ENCODE measurements at places on chromosomes 5 and 9.
A peak's percentile ranks its signal among the peaks of the same experiment; 100 is the strongest.

GRCh38 chr9:86352440-86353077 is 1.7 kb downstream of the TUT7 start:
- peak overlapping the region; percentile 63 for H3K27ac ChIP-seq
- H3K36me3 ChIP-seq: peaks cover 13% of the 10 kb centered on the region
- DNase-seq: no peak
- no peaks in the 10 kb centered on the region for H3K27me3 ChIP-seq

- DNase-seq: no peak
- H3K4me1 ChIP-seq: no peaks in the 10 kb centered on the region
- H3K36me3 ChIP-seq: no peaks in the 10 kb centered on the region
- H3K4me3 ChIP-seq: no peak overlapping the region
- no peak overlapping the region for H3K27ac ChIP-seq
- H3K27me3 ChIP-seq: no peaks in the 10 kb centered on the region
These were observed 30.3 kb upstream of the DENND4C start for GRCh38 chr9:19200229-19200628.

- no peak for DNase-seq
- H3K36me3 ChIP-seq: no peaks in the 10 kb centered on the region
- H3K27ac ChIP-seq: no peak overlapping the region
- H3K27me3 ChIP-seq: peaks cover 7% of the 10 kb centered on the region
These were observed 986.4 kb upstream of the CDH18 start for GRCh38 chr5:20974426-20974825.

DNA sequence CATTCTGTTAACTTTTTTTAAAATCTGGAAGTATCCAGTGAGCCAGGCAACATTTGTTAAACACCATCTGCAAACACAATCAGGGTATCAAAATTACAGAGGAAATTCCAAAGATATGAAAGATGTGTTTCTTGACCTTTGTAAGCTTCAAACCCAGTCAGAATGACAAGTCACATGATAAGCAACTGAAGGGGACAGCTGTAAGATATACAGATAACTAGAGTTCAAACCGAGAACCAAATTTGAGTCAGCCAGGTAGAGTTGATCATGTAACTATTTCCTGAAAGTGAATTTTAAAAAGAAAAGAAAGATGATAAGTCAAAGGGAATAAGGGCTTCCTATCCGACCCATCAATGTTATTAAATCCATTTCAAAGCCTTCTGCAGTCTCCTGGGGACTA is 196.2 kb downstream of the DEPDC1B start:
- DNase-seq: no peak
- no peaks in the 10 kb centered on the region for H3K36me3 ChIP-seq
- no peaks in the 10 kb centered on the region for H3K27me3 ChIP-seq
- no peak overlapping the region for H3K4me3 ChIP-seq
- peaks cover 56% of the 10 kb centered on the region for H3K4me1 ChIP-seq

GRCh38 chr5:67510204-67510603 is 313.6 kb upstream of the CD180 start:
- no peak overlapping the region for H3K4me3 ChIP-seq
- no peaks in the 10 kb centered on the region for H3K4me1 ChIP-seq
- H3K27me3 ChIP-seq: no peaks in the 10 kb centered on the region
- no peak overlapping the region for H3K27ac ChIP-seq
- H3K36me3 ChIP-seq: no peaks in the 10 kb centered on the region
- DNase-seq: no peak

- no peaks in the 10 kb centered on the region for H3K27me3 ChIP-seq
- H3K36me3 ChIP-seq: peaks cover 15% of the 10 kb centered on the region
- H3K4me3 ChIP-seq: no peak overlapping the region
- no peak overlapping the region for H3K27ac ChIP-seq
These were observed 6.9 kb downstream of the ADAM19 start for GRCh38 chr5:157568720-157569119.

- H3K27me3 ChIP-seq: no peaks in the 10 kb centered on the region
- no peak overlapping the region for H3K4me3 ChIP-seq
- H3K27ac ChIP-seq: no peak overlapping the region
These were observed 681.8 kb downstream of the SEMA5A start for GRCh38 chr5:8864053-8864452.

DNA sequence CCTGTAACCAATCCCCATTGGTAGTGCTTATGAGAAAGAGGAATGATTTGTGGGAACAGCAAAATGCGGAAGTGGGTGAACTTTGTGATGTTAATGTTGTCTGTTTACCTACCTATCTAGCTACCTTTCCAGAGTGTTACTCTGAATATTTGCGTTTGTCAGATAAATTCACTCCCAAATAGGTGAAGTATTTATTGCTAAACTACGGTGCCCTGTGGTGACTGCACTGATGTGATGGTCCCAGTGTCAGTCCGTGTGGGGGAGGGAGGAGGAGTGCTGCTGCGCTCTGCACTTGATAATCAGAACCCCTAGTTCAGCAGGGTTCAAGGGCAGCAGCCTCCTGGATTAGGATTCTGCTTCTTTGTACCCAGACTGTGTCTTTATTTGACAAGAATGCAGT is 55.3 kb downstream of the TJP2 start:
- no peak overlapping the region for H3K27ac ChIP-seq
- no peaks in the 10 kb centered on the region for H3K4me1 ChIP-seq
- H3K36me3 ChIP-seq: peaks cover 25% of the 10 kb centered on the region
- no peaks in the 10 kb centered on the region for H3K27me3 ChIP-seq
- no peak overlapping the region for H3K4me3 ChIP-seq

DNA sequence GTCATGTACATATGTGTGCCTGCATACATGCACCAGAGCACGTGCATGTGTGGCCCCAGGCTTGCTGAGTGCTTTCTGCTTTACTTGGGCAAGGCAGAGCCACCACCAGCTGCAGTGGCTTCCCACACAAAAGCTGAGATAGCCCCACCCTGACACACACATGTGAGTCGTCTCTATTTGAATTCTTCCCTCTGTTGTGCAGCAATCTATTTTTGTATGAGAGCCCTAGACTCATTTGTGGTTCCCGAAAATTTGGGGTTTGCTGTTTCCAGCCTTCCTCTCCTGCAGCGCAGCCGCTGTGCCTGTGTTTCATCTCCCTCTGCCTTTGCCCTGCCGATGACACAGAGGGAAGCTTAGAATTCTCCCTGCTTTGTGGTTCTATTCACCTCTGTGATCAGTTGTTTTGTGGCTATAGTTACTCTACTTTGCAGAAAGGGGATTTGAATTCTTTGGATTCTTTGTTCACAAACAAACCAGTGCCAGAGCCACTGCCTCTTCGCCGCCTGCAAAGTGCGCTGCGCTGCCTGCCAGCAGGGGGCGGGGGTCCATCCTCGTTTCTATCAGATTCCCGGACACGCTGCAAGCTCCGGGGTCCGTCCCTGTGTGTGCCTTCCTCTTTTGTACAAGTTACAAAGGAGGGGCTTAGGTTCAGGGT is 95.8 kb upstream of the DAP start:
- peak overlapping the region; percentile 37 for H3K27ac ChIP-seq
- H3K36me3 ChIP-seq: no peaks in the 10 kb centered on the region
- peak overlapping the region; percentile 10 for H3K4me3 ChIP-seq

DNA sequence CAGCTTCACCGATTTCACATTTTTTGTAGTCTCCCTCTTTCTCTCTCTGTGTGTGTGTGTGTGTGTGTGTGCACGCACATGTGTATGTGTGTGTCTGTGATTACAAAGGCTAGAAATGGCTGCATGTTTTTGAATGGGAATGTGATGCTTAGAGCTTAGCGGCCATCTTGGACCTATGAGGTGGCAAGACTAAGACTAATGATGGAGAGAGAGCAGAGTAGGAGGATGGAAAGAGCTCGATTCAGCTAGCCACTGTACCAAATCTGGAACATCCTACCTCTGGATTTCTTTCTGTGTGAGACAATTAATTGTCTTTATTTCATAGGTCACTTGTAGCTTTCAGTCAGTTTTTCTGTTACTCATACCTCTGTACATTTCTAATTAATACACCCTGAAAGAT is 205.1 kb downstream of the PCSK1 start:
- H3K4me3 ChIP-seq: no peak overlapping the region
- peak overlapping the region; percentile 97 for H3K27ac ChIP-seq
- H3K27me3 ChIP-seq: no peaks in the 10 kb centered on the region
- no peak for DNase-seq

DNA sequence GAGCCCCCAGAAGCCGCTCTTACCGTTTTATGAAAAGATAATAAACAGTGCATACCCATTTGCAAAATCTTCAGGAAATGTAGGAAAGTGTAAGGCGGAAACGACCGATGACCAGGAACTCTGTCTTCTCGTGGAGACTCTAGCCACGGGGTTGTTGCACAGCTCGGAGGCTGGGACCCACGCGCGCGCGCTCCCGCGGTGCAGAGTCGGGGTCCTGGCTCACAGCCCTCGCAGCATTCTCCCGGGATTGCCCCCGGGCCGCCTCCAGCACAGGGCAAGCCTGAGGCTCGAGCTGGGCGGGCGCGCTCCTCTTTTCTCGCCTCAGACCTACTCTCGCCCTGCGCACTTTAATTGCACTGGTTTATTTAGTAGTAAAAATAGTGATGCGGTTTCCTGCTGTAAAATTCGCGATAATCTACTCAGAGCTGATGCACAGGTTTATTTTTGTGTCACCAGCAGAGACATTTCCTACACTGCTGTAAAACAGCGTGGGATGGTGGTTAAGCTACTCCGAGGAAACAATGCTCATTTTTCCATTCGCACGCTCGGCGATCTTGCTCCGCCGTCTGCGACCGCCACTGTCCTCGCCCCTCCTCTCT is 15.5 kb downstream of the TRIM7 start:
- H3K4me3 ChIP-seq: peak overlapping the region; percentile 93
- H3K36me3 ChIP-seq: no peaks in the 10 kb centered on the region
- no peaks in the 10 kb centered on the region for H3K27me3 ChIP-seq
- no peak for DNase-seq
- peaks cover 28% of the 10 kb centered on the region for H3K4me1 ChIP-seq

- H3K4me3 ChIP-seq: no peak overlapping the region
- no peaks in the 10 kb centered on the region for H3K36me3 ChIP-seq
- DNase-seq: no peak
- no peak overlapping the region for H3K27ac ChIP-seq
- no peaks in the 10 kb centered on the region for H3K27me3 ChIP-seq
These were observed 68.8 kb upstream of the ICE1 start for GRCh38 chr5:5353681-5354080.

DNA sequence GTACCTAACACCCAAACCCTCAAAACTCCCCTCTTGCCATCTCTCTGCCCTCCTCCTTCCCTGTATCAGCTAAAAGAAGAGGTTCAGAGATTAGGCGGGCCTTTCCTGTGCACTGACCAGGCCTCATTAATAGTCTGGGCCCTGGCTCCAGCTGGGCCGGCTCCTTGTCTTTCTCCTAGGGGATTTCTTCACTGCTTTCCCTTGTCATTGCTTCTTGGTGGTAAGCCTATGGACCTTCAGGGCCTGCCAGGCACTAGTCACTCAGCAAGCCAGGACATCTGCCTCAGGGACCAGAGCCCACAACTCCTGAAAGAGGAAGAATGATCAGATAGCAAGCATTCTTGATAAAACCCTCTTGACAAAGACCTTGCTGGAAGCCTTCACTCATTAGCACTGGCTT is 50.9 kb downstream of the MRRF start:
- no peaks in the 10 kb centered on the region for H3K27me3 ChIP-seq
- H3K4me1 ChIP-seq: no peaks in the 10 kb centered on the region
- H3K4me3 ChIP-seq: no peak overlapping the region
- peaks cover 18% of the 10 kb centered on the region for H3K36me3 ChIP-seq
- H3K27ac ChIP-seq: no peak overlapping the region
- no peak for DNase-seq

- peaks cover 20% of the 10 kb centered on the region for H3K36me3 ChIP-seq
- H3K4me3 ChIP-seq: no peak overlapping the region
- no peak for DNase-seq
- H3K27ac ChIP-seq: no peak overlapping the region
These were observed 129.0 kb upstream of the ALDH1B1 start for GRCh38 chr9:38263532-38263931.

- no peak overlapping the region for H3K27ac ChIP-seq
- H3K36me3 ChIP-seq: peaks cover 2% of the 10 kb centered on the region
- peaks cover 19% of the 10 kb centered on the region for H3K4me1 ChIP-seq
- no peak overlapping the region for H3K4me3 ChIP-seq
- peaks cover 4% of the 10 kb centered on the region for H3K27me3 ChIP-seq
These were observed 33.2 kb upstream of the GGTA1 start for GRCh38 chr9:121532881-121533280.

DNA sequence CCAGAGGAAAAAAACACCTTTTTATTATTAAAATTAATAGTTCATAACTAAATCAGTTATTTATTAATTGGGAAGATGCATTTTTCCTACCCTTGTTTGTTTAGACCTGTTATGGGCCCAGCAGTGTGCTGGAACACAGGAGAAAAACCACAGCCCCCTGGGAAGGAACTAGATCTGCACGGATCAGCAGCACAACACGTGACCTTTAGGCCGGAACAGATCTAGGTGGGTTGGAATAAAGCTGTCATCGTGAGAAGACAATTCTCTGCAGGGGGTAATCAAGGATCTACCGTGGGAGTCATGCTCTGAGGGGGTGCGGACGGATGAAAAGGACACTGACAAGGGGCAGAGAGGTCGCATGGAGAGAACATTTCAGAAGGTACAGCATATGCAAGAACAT is 95.8 kb upstream of the SPATA31C2 start:
- H3K4me3 ChIP-seq: no peak overlapping the region
- peaks cover 23% of the 10 kb centered on the region for H3K4me1 ChIP-seq
- H3K36me3 ChIP-seq: no peaks in the 10 kb centered on the region
- H3K27me3 ChIP-seq: no peaks in the 10 kb centered on the region

DNA sequence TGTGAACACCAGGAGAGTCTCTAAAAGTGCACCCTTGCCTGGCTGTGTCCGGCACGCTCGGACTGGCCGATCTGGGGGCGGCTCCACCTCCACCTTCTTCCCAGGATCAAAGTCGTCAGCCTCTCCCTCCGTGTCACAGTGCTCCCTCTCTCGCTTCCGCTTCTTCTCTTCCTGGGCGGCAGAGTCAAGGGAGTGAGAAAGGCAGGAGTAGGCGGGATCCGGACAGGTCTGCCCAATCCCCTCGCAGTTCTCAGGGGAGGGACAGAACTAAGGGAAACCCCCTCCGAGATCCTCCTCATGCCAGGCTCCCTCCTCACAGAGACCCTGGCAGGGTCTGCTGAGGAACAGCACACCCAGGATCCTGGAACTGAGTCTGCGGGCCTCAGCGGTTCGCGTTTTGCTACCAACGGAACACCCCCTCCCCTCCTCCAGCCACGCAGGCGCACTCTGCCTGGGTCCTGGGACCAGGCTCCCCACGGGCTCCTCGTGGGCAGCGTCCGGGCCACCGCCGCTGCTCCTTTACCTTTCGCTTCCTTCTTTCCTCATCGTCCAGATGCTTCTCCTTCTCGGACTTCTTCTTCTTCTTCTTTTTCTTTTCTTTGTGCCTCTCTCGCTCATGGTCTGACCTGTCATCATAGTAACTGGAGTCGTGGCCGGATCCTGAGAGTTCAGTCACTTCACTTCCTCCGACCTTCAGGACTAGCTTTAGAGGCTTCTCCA is 1.3 kb downstream of the BRD9 start:
- peaks cover 29% of the 10 kb centered on the region for H3K4me1 ChIP-seq
- H3K27me3 ChIP-seq: no peaks in the 10 kb centered on the region
- H3K36me3 ChIP-seq: peaks cover 17% of the 10 kb centered on the region

GRCh38 chr5:56443826-56444225 is 210.7 kb upstream of the ANKRD55 start:
- H3K27ac ChIP-seq: no peak overlapping the region
- H3K36me3 ChIP-seq: peaks cover 1% of the 10 kb centered on the region
- peaks cover 8% of the 10 kb centered on the region for H3K4me1 ChIP-seq
- no peak for DNase-seq
